ENCODE measurements at places on chromosomes 1 and 21. TPM values are rescaled to one million over a fixed set of nuclear protein-coding genes. Genes with fewer than 3 reads are reported as not detected.

The PM20D1 gene
- polyA plus RNA-seq: not detected

The AMY1A gene
- polyA plus RNA-seq: not detected

The CCDC17 gene
- not detected for polyA plus RNA-seq

The RSPO1 gene
- not detected for polyA plus RNA-seq

The GIPC2 gene
- polyA plus RNA-seq: not detected

The SPAG17 gene
- polyA plus RNA-seq: 0.27 TPM

The TNNI3K gene
- polyA plus RNA-seq: 0.51 TPM

The ITSN1 gene
- polyA plus RNA-seq: 5.1 TPM

The OR2M3 gene
- polyA plus RNA-seq: not detected

The FAM110D gene
- not detected for polyA plus RNA-seq

The OR2T33 gene
- polyA plus RNA-seq: not detected

The AIRE gene
- polyA plus RNA-seq: not detected

The OLIG2 gene
- polyA plus RNA-seq: not detected

The FAM177B gene
- not detected for polyA plus RNA-seq

All from CD14-positive monocyte (primary cell).